Right atrium auricular region (tissue), 2 donors: ENCODE measurements at places on chromosomes 1 and 21. TPM values are rescaled to one million over a fixed set of nuclear protein-coding genes. Genes with fewer than 3 reads are reported as not detected.

TDRD10 gene
- 1.8 TPM for total RNA-seq

- DNase-seq: no peak
Observed at GRCh38 chr1:148162363-148162762, 10.3 kb upstream of the NBPF11 start.

- no peak for DNase-seq
Observed at GRCh38 chr1:158203693-158204457, 23.2 kb downstream of the CD1D start.

TARS2 gene
- 10.5 TPM for total RNA-seq

DNA sequence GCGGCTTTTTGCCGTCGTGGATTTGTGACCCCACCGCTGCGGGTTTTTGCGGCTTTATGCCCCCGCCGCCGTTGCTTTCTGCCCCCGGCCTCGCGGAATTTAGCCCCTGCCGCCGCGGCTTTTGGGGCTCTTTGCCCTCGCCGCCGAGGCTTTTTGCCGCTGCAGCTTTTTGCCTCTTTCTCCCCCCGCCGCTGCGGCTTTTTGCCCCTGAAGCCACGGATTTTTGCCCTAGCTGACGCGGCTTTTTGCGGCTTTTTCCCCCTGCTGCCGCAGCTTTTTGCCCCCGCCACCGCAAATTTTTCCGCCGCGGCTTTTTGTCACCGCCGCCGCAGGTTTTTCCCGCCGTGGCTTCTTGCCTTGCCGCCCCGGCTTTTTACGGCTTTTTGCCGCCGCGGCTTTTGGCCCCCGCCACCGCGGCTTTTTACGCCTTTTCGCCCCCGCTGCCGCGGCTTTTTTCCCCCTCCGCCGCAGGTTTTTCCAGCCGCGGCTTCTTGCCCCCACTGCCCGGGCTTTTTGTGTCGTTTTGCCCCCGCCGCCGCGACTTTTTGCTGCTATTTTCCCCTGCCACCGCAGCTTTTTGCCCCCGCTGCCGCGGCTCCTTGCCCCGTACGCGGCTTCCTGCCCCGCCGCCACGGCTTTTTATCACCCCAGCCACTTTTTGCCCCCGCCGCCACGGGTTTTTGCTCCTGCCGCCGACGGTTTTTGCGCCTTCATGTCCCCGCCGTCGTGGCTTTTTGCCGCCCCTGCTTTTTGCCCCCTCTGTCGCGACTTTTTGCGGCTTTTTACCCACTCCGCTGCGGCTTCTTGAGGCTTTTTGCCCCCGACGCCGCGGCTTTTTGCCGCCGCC is 3933.6 kb downstream of the SRGAP2C start:
- DNase-seq: no peak

GRCh38 chr1:185838111-185838510 is 103.9 kb downstream of the HMCN1 start:
- no peak for DNase-seq

AK5 gene
- 2.2 TPM for total RNA-seq

DNA sequence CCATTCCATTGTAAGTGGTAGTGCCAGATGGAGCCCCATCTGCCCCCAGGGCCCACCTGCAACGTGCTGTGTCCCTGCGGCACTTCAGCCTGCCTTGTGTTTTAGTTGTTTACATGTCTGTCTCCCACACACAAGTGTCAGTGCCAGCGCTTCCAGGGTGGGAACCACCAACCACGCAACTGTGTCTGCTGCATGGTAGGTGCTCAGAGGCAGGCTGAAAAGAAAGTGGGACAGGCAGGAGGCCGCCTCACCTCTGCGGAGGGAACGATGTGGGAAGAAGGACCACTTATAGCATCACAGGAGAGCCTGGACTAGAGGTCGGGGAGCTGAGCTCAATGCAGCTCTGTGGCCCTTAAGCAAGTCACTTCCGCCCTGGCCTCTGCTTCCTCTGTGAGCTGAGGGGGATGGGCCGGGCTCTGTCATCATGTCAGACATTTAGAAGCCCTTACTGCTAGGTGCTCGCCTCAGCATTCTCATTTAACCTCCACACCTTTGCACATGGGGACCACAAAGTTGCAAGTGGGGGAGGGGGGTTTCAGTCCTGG is 17.9 kb downstream of the SLC9A1 start:
- DNase-seq: no peak

GRCh38 chr1:40808444-40808843 is 24.9 kb downstream of the KCNQ4 start:
- no peak for DNase-seq

- no peak for DNase-seq
Observed at GRCh38 chr1:8789314-8790214, 27.9 kb downstream of the RERE start.

DNA sequence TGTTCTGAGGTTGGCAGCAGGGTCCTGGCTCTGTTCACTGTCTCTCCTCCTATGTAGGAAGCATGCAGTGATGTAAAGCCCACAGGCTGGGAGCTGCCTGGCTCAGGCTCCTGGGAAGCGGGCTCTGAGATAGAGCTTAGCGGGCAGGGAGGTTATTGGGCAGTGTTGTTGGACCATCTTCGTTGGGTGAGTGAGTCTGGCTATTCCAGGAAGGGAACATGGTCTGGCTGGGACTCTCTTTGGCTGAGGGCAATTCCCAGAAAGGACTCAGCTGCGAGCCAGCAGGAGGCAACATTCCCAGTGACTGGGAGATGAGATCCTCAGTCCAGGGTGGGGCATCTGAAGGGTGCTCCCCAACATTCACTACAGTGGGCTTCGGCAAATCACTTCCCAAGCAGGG is 96.2 kb downstream of the CCDC185 start:
- no peak for DNase-seq

GRCh38 chr1:168236836-168237611 is 11.2 kb downstream of the SFT2D2 start:
- no peak for DNase-seq

GRCh38 chr1:212581034-212581433 is 27.5 kb upstream of the ATF3 start:
- no peak for DNase-seq

DNA sequence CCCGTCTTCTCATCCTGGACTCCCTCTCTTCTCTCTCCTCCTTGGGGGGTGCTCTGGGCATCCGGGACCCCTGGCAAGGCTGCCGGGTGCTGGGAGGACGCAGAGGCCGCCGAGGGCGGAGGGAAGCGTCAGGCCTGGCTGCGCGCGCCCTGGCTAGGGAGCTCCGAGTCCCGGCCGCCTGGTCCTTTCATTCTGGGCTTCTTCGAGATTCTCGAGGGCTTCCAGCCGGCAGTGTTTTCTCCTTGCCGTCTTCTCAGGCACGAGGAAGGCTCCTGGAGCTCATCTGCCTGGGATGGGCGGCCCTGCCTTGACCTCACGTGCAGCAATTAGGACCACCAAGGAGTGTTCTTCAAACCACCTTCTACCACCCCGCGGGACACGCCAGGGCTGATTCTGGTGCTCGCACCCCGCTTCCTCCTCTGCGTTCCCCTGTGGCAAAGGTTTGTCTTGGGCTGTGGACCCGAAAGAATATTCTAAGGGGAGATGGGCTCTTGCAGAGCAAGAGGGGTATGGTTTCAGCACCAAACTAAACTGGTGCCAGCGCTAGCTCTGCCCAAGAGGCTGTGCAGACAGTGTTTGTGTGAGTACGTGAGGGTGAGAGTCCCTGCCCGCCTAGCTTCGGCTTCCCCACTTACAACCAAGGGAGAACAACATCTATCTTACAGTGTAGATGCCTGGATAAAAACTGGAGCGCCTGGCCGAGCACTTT is 36.5 kb downstream of the PIK3CD start:
- no peak for DNase-seq

- DNase-seq: no peak
Observed at GRCh38 chr1:85024736-85025135, 23.6 kb downstream of the MCOLN3 start.

- DNase-seq: no peak
Observed at GRCh38 chr1:85494074-85494903, 29.3 kb upstream of the DDAH1 start.

- no peak for DNase-seq
Observed at GRCh38 chr1:112297536-112297935, 98.5 kb upstream of the CTTNBP2NL start.

LAMC2 gene
- total RNA-seq: 4.9 TPM

DNA sequence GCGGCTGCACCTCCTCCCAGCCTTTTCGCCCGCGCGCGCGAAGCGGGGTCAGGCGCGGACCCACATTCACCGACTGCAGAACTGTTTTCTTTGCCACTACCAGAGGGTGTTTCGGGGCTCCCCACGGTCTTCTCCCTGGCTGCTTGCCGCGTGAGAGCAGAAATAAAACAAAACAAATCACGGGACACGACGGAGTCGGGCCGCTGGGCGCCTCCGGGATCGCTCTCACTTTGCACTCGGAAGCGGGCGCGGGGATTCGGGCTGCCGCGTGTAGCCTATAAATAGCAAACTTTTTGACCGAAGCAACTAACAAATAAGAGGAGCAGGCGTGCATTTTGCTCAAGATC is 412.3 kb upstream of the ESRRG start:
- DNase-seq: no peak

- no peak for DNase-seq
Observed at GRCh38 chr1:44313265-44313918, 41.7 kb downstream of the ERI3 start.

- DNase-seq: peak; percentile 84
Observed at GRCh38 chr21:33402001-33402979, 923 bp upstream of the IFNGR2 start.

MRPL37 gene
- 63.1 TPM for total RNA-seq

DNA sequence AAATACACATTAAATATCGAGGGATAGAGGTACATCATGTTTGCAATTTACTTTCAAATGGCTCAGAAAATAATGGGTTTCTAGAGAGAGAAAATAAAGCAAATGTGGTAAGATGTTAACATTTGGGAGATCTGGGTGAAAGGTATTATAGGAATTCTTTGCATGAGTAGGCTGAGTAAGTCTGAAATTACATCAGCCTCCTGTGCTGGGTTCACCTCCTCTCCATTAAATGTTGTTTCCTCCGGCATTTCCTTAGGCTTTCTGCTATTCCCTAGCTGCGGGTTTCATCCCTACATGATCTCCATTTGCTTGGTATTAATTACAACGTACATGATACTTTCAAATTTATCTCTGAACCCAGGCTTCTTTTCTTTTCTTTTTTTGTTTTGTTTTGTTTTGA is 31.6 kb downstream of the ZMYND12 start:
- DNase-seq: no peak

DNA sequence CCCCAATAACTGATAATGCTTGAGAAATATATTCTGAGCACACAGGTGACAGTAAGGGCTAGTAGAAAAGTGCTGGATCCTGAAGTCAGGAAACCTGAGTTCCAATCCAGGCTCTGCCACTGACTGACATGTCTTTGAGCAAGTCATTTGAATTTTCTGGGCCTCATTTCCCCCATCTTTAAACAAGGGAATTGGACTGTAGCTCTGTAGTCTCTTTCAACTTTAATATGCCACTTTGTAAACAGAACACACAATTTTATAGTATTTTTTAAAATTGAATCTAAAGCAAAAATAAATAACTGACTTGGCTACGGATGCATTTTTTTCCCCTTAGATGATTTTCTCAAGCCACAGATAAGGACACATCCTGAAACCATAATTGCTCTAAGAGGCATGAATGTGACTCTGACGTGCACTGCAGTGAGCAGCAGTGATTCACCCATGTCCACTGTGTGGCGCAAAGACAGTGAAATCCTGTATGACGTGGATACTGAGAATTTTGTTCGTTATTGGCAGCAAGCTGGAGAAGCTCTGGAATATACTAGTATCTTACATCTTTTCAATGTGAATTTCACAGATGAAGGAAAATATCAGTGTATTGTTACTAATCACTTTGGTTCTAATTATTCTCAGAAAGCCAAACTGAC is 37.0 kb downstream of the LRIG2 start:
- DNase-seq: peak; percentile 71

DNA sequence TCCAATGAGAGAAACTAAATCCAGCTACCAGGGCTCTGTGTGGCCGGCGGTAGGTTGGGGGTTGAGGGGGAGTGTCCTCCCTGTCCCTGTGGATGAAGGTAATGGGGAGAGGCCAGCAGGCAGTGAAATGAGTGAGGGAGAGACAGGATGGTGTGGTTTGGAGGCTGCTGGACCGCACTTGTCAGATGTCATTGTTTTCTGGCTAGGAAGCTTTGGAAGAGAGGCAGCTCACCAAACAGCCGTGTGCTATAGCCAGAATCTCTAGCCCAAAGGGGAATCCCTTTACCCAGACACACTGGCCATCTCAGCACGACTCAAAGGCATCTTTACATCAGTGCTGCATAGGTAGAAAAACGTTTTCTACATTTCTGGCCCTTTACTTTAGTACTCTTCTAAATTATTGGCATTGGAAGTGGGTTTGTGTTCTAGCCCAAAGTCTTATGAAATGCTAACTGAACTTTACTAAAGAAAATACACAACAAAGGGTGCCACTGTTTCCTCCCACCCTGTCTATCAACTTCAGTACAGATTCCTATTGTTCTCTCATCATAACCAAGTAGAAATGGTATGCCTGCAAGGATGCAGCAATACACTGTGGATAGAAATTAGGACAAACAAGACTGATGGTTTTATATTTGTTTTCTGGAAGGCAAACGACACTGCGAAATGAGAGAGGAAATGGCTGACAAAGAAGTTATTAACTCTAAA is 95.9 kb upstream of the COA6 start:
- no peak for DNase-seq

CHD5 gene
- total RNA-seq: 0.07 TPM

DNA sequence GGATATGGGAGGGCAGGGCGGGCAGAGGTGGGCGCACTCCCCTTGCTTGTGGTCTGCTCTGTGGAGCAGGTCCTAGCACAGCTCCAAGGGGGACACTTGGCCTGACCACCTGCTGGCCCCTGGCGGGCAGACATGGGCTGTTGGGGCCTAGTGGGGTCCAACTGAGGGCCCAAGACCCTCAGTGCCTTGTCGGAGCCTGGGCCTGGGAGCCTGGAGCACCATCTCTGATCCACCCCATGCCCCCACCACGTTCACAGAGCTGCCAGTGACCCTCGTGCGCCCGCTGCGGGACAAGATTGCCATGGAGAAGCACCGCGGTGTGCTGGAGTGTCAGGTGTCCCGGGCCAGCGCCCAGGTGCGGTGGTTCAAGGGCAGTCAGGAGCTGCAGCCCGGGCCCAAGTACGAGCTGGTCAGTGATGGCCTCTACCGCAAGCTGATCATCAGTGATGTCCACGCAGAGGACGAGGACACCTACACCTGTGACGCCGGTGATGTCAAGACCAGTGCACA is 70.6 kb downstream of the OBSCN start:
- DNase-seq: no peak

AKNAD1 gene
- total RNA-seq: not detected

GRCh38 chr1:9129266-9130041 is 552 bp upstream of the GPR157 start:
- no peak for DNase-seq

GRCh38 chr1:211736351-211736915 is 61.0 kb upstream of the NEK2 start:
- DNase-seq: no peak

- DNase-seq: no peak
Observed at GRCh38 chr1:157955221-157955620, 38.2 kb upstream of the KIRREL1 start.
